H54 (cell line): ENCODE measurements at places on chromosomes 4 and X.

DNA sequence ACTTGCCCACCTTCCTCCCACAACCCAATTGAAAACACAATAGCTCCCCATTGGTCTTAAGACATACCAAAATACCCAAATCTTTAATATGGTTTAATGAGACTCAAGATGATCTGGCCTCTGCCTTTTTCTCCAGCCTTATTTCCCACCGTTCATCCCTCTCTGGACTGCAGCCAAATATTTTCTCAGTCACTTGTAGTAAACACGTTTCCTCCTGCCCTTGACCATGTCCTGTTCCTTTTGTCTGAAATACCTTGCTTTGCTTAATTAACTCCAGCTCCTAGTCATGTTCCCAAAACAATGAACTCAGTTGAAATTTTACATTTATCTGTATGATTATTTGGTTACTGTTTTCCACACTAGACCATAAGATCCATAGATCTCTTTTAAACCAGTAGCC is 8.4 kb upstream of the NUP54 start:
- no peak for DNase-seq

- DNase-seq = no peak
Observed at GRCh38 chrX:85221361-85221760, 22.2 kb downstream of the SATL1 start.

GRCh38 chrX:50067435-50068284 is 133.1 kb downstream of the AKAP4 start:
- no peak for DNase-seq

DNA sequence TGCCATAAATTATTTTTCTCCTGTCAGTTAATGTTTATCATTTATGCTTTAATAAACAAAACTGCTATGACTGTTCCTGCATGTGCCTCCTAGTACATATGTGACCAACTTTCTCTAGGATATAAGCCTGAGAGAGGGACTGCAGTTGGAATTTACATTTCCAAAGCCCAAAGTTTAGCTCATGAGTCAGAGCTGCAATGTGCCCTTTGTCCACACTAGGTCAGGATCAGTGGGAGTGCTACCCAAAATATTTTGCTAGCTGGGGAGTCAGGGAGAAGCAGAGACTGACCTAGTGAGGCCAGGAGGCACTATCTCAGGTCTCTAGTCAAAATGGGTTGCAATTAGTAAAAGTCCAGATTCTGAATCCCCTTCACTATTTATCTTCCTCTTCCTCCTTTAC is 92.7 kb downstream of the AR start:
- DNase-seq = peak; percentile 2

GRCh38 chrX:152844256-152844655 is 13.4 kb downstream of the NSDHL start:
- no peak for DNase-seq

DNA sequence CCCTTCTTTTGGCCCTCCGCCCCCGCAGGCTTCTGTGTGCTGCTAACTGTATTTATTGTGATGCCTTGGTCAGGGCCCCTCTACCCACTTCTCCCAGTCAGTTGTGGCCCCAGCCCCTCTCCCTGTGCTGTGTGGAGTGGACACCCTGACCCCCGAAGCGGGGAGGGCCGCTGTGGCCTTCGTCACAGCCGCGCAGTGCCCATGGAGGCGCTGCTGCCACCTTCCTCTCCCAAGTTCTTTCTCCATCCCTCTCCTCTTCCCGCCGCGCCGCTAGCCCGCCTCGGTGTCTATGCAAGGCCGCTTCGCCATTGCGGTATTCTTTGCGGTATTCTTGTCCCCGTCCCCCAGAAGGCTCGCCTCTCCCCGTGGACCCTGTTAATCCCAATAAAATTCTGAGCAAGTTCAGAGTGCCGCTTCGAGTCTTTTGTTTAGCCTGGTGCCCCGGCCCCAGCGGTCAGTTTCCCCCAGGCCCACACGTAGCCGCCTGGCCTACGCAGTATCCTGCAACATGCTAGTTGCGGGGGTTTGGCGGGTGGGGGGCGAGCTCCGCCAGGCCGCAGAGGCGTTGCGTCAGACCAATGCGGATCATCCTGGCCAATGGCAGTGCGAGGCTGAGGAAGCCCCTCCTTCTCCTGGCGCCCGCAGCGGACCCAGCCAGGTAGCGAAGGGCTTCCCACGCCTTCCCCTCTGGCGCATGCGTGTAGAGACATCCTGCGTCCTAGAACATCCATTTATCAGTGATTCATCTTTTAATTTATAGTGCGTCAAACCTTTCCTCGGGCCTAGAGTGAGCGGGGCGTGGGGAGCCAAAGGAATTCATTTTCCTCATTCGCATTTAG is 5.6 kb upstream of the KANTR start:
- no peak for DNase-seq

DNA sequence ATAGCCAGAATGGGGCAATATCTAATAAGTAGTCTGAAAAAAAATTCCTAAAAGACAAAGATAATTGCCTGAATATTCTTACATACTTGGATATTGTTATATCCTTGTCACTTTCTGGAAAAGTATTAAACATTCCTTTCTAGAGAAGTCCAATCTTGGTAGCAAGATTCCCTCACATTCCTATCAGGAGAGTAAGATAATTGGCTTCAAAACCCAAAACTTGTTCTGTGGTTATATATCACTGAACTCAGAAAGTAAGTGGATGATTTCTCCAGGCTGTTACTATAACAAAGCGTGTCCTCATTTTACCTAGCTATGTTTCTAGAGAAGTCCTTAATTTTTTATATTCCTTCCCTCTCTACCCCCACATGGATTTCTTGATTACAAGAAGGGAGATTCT is 46.0 kb upstream of the TEX13A start:
- DNase-seq = no peak

DNA sequence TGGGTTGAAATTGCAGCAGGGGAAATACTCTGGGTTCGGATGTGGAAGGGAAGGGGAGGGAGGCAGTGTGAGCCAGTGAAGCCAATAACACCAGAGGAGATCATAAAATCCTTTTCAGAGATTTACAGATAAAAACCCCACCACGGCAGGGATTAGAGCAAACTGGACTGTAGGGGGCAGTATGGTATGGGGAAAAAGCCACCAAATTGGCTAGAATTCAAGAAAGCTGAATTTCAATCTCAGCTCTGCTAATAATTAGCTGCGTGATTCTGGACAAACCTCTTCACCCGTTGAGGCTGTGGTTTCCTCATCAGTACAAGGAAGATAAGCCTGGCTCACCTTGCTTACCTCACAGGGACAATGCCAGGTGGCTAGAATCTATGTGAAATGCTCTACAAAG is 108.1 kb downstream of the ATG4A start:
- DNase-seq = peak; percentile 12

DNA sequence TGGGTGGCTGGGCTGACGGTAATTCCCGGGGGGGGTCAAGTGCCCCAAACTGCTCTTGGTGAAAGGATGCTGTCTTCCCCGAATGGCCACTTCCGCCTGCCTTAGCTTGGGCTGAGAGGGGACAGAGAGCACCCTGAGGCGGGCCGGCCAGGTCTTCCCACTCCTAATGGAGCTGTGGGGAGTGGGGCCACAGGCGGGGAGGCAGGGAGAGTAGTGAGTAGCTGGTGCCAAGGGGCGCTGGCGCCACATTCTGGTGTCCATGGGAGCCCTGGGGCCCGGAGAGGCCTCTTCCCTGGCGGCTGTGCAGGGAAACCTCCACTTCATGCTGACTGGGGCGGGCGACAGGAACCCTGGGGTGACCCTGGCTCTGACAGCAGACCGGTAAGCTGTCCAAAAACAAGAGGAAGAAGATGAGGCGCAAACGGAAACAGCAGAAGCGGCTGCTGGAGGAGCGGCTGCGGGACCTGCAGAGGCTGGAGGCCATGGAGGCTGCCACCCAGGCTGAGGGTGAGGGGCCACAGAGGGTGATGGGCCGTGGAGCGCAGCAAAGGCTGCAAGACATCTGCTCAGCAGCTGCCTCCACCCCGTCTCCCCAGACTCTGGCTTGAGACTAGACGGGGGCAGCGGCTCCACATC is 2.7 kb downstream of the SRPK3 start:
- no peak for DNase-seq

- DNase-seq = no peak
Observed at GRCh38 chr4:54937501-54937900, 187.9 kb downstream of the KDR start.

- DNase-seq = no peak
Observed at GRCh38 chr4:80101792-80102116, 28.7 kb upstream of the ANTXR2 start.

DNA sequence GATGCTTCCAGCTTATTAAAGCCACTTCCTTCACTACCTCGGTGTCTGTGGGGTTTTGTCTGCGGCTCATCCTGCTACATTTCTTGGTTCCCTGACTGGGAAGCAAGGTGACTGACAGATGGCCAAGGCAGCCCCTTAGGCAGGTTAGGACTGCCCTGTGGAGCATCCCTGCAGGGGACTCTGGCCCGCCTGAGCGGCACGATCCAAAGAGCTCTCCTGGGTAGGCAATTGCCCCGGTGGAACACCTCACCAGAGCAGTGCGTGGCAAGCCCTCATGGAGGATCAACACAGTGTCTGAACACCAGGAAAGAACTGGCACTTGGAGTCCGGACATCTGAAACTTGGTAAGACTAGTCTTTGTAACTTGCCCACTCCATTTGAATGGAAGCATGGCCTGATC is 1143.4 kb downstream of the ARAP2 start:
- no peak for DNase-seq

GRCh38 chr4:182089326-182089725 is 153.9 kb upstream of the TENM3 start:
- no peak for DNase-seq

GRCh38 chr4:105555409-105555808 is 3.0 kb downstream of the ARHGEF38 start:
- DNase-seq = no peak

DNA sequence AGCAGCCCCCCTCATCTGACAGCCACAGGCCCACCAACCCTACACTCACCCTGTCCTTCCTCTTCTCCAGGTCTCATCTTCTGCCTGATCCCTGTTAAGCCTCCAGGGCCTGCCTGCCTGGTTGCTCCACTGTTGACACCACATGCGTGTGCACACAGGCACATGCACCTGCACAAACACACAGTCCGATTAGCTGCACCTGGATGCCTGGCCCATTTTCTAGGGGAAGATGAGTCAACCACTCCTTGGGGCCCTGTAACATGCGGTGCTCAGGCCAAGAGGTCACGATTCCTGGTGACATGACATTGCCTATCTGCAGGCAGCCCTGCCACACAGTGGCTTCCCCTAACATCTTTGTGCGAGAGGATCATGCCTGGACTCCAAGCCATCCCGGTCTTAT is 498.4 kb downstream of the BCOR start:
- DNase-seq = no peak

DNA sequence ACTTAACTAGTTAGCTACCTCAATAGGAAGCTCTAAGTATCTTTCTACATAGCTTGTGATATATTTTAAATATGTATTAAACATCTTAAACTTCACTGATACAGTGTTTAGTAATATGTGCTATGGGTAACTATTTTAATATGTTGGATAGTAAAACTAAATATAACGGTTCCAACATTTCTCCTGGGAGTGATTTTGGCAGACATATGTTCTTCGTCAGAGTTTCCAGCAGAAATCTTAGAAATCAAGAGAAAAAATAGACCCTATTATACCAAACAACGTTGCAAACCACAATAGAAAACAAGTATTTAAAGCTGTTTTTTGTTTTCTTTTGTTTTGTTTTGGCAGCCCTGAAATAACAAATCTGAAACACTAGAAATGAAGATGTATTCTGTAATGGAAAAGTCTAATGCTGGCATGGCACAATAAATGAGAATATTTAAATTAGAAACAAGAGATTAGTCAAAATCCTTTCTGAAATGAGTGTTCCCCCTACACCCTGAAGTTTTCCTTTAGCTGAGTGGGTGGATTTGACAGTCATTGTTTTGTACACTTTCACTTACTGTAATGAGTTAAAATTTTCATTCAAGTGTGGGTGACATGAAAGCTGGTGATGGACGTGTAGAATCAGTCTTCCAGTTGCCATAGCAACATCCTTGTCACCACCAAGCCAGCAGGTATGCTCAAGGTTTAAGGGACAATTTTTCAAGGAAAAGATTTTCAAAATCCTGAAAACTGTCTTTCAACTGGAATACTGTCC is 233.5 kb downstream of the SCFD2 start:
- no peak for DNase-seq

DNA sequence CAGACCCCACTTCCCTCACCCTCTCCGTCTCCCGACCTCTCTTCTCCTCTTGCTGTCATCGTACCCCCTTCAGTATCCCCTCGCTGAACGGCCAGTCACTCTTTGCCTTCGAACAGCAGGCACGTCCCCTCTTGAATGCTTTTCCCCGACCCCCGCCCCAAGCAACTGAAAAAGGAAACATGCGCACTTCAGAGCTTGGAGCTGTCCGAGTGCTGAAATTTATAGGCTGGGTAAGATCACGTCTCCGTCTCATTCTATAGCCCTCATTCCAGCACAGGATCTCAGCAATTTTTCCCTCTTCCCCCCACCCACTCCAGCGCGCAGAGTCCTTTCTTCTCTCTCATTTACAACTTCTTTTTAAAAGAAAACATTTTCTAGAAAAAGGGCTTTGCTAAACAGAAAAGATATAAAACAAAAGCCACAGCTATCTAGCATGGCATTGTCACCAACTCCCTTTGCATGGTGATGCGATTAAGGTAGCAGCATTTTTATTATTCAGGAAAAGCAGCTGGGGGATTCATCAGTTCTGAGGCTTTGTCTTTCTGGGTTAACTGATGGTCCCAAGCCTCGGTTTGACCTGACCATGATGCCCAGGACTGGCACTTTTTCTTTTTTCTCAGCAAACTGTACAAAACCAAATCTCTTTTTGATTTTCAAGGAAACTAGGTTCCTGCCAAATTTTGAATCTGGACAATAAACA is at the start of gene GLRA2:
TSS of gene GLRA2 (plus strand) at position 247 of the 700 bp plus-strand sequence. CDS start 522 bp downstream, outside the sequence.
- no peak for DNase-seq

DNA sequence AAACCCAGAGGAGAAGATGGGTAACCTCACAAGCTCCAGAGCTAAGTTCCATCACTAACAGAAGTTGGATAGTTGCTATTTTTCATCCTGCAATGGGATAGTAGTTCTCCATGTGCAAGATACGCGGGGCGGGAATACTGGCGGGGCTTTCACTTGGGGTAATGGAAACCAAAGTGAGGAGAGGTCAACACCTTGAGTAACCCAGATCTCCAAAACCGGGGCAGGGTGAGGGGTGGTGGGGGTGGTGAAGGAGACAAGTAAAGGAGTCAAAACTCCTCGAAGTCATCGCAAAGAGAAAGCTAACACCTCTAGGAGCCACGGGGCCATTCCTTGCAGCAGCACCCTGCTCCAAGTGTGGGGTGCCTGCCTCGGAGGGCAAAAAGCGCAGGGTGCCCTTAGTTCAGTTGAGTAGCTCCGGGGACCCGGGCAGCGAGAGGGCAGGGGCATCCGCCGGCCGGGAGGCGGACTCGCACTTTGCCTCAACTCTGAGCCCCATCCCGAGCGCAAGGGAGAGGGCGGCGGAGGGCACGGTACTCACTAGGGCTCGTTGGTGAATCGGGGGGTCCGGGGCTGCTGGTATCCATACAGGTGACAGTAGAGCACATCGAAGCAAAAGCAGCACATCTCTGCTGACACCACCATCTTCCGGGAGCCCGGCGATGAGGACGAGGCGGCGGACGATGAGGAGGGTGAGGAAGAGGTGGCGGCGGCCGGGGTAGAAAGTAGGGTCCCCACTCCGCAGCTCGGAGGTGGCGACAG is 645 bp downstream of the AMMECR1 start:
- DNase-seq = peak; percentile 18

- DNase-seq = no peak
Observed at GRCh38 chrX:93673869-93674271, at the start of gene FAM133A. Gene FAM133A (plus strand): TSS chrX:93674206. CDS start chrX:93709420, 35,214 bp downstream.
